Right ventricle myocardium inferior (tissue), 1 donor: ENCODE measurements at places on chromosomes 1 and 21. TPM values are rescaled to one million over a fixed set of nuclear protein-coding genes. Genes with fewer than 3 reads are reported as not detected.

DNA sequence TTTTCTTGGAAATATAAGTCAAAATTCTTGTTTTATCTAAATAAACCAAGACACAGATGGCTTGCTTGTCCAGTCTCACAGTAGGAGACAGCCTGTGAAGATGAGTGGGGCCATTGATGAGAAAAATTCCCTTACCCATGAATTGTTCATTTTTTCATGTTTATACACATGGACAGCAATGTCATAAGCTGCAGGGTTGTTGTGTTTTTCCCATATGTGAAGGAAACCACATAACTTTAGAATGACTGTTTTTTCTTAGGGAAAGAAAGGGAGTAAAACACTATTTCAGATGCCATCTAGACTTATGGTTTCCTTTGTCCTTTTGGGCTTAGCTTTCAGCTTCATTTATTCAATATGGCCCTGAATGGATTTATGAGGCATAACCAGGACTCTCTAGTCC lies 622.5 kb upstream of the NR5A2 start:
- no peak for DNase-seq

DNA sequence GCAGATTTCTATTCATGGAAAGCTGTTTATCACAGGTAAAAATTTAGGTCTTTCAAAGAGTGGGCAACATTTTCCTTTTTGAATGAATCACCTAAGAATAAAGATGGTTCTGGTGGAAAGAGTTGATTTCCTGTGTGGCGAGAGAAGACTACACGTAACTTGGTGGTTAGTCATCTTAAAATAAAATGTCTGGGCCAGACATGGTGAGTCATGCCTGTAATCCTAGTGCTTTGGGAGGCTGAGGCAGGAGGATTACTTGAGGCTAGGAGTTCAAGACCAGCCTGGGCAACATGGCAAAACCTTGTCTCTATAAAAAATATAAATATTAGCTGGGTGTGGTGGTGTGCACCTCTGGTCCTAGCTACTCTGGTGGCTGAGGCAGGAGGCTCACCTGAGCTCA lies 65.7 kb downstream of the DISP1 start:
- DNase-seq = no peak

DNA sequence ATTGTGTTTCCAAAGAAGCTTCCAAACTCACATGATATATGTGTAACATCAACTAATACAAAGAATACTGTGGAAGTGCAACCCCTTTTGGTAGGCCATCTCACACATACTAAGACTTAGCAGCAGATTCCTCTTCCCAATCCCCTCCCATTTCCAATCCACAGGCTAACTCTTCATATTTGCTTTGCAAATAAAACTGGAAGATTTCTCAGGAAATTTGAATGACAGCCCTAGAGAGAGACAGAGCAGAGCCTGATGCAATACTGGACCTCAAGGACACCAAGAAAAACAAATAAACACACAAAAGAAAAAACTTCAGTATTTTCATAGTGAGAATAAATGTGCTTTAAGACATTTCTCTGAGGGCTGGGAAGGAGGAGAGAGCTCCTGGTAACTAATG lies 190.2 kb upstream of the BRINP3 start:
- no peak for DNase-seq

GRCh38 chr1:175804561-175804960 lies 61.2 kb upstream of the TNR start:
- no peak for DNase-seq

DNA sequence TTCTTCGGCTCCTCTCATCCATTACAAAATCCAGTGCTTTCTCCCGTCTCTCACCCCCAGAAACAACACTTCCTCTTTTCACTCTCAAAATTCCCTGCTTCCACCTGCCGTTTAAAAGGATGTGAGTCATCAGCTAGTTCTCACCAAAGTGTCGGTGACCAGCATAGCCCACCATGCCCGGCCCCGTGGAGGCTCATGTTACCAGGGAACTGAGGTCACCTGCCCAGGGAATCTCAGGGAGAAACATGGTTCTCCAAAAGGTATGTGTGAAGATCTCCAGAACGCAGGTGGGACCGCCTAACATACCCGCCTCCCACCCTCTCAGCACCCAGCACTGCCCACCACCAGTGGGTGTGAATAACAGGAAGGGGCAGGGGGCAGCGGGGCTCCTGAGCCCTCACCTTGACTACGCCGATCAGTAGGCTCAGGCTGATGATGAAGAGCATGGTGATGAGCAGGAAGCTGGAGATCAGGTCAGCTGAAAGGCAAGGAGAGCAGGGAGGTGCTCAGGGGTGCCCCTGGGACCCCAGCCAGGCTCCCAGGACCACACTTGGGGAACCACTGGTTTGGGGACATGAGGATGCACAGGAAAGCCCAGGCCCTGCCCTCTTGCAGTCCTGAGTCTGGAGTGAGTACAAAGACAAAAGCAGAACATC lies 16.2 kb downstream of the LAPTM5 start:
- DNase-seq = no peak

FRRS1 gene
- total RNA-seq = 2.8 TPM

TFF3 gene
- total RNA-seq = 3.4 TPM
